Hindlimb muscle (tissue), 1 donor: ENCODE measurements at places on chromosomes 6 and 20. TPM values are rescaled to one million over a fixed set of nuclear protein-coding genes. Genes with fewer than 3 reads are reported as not detected.

Gene FAM229B
- polyA plus RNA-seq = 14.4 TPM

Gene CPXM1
- polyA plus RNA-seq = 46.8 TPM

GRCh38 chr6:151148111-151148510 lies 91.7 kb upstream of the AKAP12 start:
- no peak for DNase-seq

DNA sequence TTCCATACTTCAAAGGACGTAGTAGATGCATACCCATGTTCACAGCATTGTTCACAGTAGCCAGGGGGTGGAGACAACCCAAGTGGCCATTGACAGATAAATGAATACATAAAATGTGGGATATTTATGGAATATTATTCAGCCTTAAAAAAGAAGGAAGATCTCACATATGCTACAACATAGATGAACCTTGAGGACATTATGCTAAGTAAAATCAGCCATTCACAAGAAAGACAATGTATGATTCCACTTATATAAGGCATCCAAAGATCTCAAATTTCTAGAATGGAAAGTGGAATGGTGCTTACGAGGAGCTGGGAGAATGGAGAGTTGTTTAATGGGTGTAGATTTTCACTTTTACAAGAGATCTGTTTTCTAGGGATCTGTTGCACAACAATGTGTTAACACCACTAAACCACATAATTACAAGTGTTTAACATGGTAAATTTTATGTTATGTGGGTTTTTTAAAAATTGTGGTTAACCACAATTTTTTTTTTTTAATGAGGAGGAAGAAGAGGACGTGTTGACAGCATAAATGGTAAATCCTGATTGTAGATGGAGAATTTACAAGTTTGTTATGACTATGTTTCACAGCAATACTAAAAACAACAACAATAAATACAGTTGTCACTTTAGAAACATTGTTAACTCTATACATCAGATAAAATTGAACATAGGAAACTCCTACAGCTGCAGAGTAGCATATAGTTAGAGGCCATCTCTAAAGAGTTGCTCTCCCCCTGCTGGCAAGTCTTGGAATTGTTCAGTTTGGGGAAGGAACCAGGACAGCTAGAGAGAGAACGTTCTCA lies 41.6 kb downstream of the CCN2 start:
- DNase-seq = peak; percentile 69

DNA sequence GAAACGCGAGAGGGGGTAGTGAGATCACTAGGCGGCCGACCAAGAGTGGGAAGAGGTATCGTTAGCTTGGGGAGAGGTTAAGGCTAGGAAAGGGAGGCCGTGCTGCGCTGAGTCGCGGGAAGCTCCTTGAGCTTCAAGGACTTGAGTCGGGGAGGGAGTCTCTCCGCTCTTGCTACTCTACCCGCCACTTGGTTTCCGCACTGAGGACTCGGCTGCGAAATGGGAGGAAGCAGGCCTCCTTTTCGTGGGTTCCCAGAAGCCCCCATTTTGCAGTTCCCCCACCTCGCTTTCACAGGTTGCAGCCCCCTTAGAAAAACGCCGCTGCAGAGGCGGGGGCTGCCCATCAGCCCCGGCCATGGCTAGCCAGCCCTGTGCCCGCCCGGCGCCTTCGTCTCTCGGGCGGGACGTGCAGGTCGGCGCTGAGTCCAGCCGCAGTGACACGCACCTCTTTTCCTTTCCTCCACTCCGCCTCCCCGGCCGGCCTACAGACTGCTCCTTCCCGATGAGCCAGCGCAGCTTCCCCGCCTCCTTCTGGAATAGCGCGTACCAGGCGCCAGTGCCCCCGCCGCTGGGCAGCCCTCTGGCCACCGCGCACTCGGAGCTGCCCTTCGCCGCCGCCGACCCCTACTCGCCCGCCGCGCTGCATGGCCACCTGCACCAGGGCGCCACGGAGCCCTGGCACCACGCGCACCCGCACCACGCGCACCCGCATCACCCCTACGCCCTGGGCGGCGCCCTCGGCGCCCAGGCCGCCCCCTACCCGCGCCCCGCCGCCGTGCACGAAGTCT lies 4.9 kb downstream of the VGLL2 start:
- DNase-seq = no peak

DNA sequence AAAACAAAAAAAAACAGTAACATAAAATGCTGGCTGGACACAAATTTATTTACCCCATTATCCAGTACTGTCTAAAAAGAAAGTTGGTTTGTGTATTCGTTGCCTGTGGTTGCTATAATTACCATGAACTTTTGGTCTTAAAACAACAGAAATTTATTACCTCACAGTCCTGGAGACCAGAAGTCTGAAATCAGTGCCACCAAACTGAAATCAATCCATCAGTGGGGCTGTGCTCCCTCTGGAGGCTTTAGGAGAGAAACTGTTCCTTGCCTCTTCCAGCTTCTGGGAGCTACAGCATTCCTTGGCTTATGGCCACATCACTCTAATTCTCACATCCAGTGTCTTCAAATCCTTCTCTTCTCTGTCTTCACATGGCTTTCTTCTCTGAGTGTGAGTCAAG lies 79.4 kb downstream of the SNX5 start:
- no peak for DNase-seq

GRCh38 chr20:62558779-62559178 lies 83.0 kb upstream of the GATA5 start:
- DNase-seq = peak; percentile 59

GRCh38 chr6:138545621-138545980 lies 46.3 kb upstream of the NHSL1 start:
- DNase-seq = peak; percentile 81

GRCh38 chr6:106177786-106178185 lies 91.7 kb downstream of the PRDM1 start:
- no peak for DNase-seq
